Kidney epithelial cell (primary cell): ENCODE measurements at places on chromosomes 16 and 17. TPM values are rescaled to one million over a fixed set of nuclear protein-coding genes. Genes with fewer than 3 reads are reported as not detected.

ABCC12 gene
- not detected in 2 replicates for total RNA-seq

- DNase-seq, result no peak
Observed at GRCh38 chr16:11871193-11871592, 19.9 kb upstream of the RSL1D1 start.

GRCh38 chr17:59355702-59356325 is 24.4 kb downstream of the YPEL2 start:
- DNase-seq, result no peak

DNA sequence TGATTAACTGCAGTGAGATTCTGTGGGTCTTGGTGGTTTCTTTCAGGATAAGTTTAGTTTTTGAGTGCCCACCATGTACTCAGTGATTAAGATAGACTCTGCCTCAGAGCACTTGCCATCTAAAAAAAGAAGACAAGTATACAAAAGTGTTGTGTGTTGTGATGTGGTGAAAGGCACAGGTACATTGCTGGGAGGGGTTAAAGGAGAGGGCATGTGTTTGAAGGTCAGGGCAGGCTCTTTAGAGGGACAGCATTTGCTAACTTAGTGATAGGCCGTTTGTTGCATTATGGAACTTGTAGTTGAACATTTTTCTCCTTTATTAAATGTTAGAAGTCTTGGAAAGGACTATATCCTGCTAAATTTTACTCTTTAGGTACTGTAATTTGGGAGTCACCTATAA is 26.5 kb downstream of the SF3B3 start:
- no peak for DNase-seq

DNA sequence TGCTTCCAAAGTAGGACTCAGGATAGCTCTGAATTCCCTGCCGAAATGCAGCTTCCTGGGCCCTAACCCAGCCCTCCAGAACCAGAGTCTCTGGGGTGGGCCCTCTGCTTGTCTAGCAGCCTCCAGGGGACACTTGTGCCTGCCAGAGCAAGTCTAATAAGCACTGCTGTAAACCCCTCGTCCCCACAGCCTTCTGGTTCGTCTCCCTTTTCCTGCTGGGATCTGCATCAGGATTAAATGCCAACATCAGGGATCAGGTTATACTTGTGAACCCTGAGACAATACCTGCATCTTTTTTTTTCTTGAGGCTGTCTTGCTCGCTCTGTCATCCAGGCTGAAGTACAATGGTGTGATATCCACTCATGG is 282.0 kb downstream of the SEC14L1 start:
- DNase-seq, result no peak
